ENCODE measurements at places on chromosomes 3 and 15.

- no peak for DNase-seq
These were observed 117.5 kb downstream of the EDEM1 start for GRCh38 chr3:5304789-5305683.

DNA sequence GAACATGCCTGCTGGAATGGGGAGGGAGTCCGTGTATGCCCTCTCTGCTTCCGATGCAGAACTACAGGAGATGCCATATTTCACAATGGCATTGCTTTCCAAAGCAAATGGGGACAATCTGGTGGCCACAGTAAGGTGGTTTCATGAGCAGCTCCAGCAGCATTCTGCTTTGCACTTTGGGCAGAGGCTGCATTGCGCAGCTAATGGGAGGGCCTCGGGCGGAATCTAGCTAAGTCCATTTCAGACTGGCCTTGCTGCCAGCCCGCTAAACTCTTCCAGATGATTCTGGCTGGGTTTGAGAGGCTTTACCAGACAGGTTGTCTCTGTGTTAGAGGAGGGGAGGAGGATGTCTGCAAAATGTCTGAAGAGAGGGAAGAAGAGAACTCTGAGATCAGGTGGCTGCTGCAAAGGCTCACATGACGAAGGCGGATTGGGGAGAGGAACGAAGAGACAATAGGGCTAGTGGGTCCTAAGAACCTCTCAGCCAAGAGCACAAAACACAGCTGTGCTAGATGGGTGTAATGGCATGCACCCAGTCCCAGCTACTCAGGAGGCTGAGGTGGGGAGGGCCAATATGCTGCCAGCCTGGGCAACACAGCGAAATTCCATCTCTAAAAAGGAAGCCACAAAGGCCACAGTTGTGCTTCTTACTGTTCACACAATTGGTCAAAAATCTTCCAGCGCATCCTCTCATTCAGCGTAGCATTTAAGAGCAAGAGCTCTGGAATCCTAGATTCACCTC is 63.7 kb downstream of the BDH1 start:
- DNase-seq = no peak

DNA sequence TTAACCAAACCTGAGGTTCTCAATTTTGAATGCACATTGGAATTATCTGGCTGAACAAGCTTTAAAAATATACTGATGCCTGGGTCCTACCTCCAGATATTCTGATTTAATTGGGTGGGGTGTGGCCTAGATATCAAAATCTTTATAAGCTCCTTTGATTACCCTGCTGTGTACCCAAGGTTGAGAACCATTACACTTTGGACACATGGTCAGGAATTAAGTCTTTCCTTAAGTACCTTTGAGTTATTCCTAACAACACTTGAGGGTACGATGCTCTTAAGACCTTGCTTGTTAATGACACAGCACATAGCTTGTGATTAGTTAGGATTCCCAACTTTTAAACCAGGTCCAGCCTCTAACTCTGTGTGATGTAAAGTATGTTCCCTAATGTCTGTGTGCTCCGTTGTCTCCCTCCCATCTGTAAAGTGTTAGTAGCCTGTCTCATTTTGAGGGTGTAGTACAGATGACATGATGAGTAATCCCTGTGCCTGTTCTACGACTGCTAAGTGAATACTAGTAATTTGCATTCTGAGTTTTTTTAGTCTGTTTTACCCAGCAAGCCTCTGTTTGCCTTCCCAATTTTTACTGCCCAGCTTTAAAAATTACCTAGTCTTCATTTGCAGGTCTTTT is 154.9 kb downstream of the KLHL25 start:
- no peak for DNase-seq

GRCh38 chr15:40277471-40277870 is 5.4 kb downstream of the ANKRD63 start:
- no peak for DNase-seq

DNA sequence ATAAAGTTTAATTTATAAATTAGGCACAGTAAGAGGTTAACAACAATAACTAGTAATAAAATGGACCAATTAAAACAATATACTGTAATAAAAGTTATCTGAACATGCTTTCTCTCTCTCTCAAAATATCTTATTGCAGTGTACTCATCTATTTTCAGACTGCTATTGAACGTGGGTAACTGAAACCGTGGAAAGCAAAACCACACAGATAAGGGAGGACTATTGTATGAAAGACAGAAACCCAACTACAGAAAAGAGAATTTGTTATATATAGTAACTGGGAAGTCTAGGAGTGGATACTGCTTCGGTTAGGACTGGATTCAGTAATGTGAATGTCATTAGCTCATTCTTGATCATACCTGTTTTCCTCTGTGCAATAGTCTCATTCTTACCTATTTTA is 119.3 kb upstream of the DAZL start:
- DNase-seq = no peak

GRCh38 chr3:62567097-62568021 is 194.0 kb upstream of the FEZF2 start:
- no peak for DNase-seq

DNA sequence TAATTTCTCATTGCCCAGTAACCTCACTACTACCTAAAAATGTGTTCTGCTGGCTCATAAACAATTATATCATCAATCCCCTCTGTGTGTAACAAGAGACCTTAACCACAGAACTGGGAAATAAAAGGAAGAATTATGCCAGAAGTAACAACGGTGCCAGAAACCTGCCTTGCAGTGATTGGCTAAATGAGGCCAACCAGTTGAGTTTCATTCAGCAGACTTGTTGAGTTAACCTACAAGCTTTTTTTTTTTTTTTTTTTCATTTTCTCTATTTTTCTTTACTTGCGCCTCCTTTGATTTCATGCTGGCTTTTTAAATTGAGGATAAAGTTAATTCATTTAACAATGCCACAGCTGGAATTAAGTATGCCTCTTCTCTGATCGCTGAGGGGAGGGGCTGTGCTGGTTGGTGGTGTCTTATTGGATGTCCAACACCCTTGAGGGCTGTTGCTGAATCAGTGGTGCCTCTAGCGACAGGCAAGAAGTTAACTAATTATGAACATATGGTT is 30.0 kb upstream of the GMNC start:
- DNase-seq = no peak

DNA sequence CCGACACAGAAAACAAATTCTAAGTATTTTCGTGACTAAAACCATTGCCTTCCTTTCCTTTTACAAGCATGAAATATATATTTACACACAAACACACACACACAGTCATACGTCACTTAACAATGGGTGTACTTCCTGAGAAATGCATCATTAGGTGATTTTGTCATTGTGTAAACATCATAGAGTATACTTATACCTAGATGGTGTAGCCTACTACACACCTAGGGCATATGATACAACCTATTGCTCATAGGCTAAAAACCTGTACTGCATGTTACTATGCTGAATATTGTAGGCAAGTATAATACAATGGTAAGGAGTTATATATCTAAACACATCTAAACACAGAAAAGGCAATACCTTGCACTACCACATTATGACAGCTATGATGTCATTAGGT is 28.6 kb downstream of the COL6A5 start:
- no peak for DNase-seq

- DNase-seq = no peak
These were observed 26.4 kb downstream of the GNB5 start for GRCh38 chr15:52164631-52165265.

DNA sequence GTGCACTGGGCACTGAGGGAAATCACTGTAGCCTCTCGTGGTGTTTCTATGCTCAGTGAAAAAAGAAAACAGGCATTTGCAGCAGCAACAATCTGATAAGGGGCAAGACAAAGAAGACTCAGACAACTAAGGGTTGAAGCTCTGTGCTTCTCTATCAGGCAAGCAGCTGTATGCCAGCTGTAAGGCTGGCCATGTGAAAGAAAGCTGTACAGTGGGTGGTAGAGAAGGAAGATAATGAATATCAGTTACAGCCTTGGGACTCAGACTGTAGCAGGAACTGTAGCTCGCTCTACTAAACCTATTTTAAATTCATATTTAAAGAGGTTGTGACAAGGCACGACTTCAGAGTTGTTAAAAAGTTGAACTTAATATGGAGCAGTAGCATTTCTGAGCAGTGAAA is 76.3 kb downstream of the VGLL3 start:
- DNase-seq = no peak

DNA sequence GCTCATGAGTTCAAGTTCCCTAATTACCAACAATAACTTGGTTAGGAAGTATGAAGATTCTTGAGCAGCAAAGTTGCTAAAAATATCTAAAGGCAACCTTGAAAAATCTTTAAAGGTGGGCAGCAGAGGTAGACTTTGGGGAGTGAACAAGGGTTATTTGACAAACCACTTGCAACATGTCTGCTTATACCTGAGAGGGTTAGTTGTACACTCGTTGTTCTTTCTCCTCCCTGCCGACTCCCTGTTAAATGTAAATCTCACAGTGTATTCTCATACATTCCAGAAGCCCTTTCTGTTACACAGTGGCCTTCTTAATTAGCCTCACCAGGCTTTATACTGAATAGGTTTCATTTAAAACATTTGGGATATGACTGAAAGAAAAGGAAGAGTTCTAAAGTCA is 121.7 kb downstream of the ARNT2 start:
- no peak for DNase-seq

- no peak for DNase-seq
These were observed 52.1 kb downstream of the LRTM1 start for GRCh38 chr3:54875596-54876268.

DNA sequence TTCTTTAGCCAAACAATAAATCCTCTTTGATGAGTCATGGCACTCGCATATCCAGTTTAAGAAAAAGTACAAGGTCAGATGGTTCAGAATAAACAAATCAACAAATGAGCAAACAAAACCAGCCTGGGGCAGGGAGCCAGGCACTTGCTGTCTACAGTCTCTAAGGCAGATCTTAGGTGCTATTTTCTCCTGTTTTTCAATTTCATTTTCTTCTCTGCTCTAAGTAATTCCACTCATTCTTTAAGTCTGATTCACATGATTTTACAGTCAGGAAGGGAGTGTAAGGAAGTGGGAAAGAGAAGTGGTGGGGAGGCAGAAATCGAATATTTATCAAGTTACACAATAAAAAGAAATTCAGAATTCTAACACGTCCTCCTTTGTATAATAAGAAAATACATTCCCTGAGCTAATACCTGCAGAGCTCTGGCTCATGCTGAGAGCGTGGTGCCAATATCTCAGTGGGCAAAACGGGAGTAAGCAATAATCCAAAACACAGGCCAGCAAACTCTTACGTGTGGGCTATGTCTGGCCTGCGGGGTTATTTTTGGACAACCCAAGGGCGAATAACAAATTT is 298.6 kb downstream of the ADAMTS17 start:
- DNase-seq = no peak

DNA sequence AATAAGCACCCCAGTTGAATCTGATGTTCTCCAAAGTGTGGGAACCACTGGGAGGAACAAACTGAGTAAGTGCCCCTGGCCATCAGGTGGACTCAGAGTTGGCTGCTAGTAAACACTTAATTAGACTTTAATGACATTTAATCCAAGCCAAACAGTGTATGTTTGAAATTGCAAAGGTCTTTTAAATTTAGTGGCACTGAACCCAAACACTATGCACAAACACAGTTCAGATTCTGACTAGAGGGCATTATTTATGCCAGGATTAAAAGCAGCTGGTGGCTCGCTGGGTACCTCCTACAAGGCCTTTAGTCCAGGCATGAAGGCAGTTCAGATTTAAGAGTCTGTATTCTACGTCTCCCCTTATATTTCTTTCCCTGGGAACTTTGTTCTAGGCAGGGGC is 264.8 kb downstream of the CLSTN2 start:
- no peak for DNase-seq

- no peak for DNase-seq
These were observed 78.3 kb upstream of the SEMA6D start for GRCh38 chr15:47639042-47639441.

- DNase-seq = no peak
These were observed 107.1 kb downstream of the SRGAP3 start for GRCh38 chr3:9142362-9142761.

- no peak for DNase-seq
These were observed 28.4 kb upstream of the AKAP13 start for GRCh38 chr15:85351965-85352364.

GRCh38 chr3:130539005-130539404 is 22.0 kb downstream of the COL6A6 start:
- no peak for DNase-seq

DNA sequence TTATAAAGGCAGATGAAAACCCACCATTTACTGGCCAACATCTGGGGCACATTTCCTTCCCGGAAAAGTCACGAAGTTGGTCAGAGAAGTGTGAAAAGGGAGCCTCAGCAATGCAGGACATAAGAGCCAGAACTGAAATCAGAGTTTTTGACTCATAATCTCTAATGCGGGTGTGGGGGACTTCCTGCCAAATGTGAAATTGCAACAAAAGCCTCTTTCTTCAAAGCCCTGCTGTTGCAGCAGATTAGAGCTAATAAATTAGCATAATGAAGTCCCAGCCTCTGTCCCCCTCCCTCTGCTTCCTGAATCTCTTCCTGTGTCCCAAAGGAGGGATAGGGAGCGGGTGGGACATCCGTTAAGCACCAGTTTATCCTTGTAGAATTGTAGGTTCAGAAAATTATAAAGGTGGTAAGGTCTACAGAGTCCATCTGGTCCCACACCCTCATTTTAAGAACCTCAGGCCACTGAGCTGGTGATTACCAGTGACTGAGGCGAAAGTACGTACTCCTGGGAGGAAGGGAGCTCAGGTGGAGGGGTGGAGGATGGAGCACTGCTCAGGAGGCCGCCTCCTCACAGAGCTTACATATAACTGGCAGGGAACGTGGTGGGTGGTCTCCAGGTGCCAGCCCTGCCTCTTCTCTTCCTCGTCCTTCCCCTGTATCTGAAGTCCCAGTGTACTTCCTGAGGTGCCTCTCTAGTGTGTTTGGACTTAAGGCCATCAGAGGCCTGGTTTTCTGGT is 35.0 kb downstream of the ST6GAL1 start:
- DNase-seq = no peak
